ENCODE measurements at places on chromosomes 4 and X.

DNA sequence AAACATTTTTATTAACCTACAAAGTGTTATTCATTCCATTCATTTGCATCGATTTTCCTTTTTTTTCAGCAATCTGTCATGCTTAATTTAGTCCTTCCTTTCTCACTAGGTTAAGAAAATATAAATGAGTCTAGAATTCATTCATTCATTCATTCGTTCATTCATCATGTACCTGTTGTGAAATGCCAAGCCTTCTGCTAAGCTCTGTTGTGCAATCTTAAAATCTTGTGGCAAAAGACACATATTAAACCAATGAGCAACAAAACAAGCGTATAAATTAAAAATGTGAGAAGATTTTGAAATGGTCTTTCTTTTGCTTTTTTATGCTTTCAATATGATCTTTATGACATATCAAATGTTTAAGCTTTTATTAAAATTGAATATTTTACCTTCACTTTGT, 88.6 kb upstream of the MAD2L1 start:
- no peak overlapping the region for H3K27ac ChIP-seq
- H3K4me3 ChIP-seq: no peak overlapping the region
- peaks cover 3% of the 10 kb centered on the region for H3K27me3 ChIP-seq

GRCh38 chr4:30718021-30718542, 2.1 kb upstream of the PCDH7 start:
- no peak overlapping the region for H3K4me3 ChIP-seq
- peaks cover 12% of the 10 kb centered on the region for H3K36me3 ChIP-seq
- peaks cover 56% of the 10 kb centered on the region for H3K27me3 ChIP-seq
- peak overlapping the region; percentile 51 for H3K27ac ChIP-seq

- peaks cover 30% of the 10 kb centered on the region for H3K27me3 ChIP-seq
- H3K4me1 ChIP-seq: peaks cover 4% of the 10 kb centered on the region
- peak overlapping the region; percentile 13 for H3K4me3 ChIP-seq
- DNase-seq: no peak
- no peaks in the 10 kb centered on the region for H3K36me3 ChIP-seq
Observed at GRCh38 chr4:170089274-170089667, 485 bp downstream of the AADAT start.

DNA sequence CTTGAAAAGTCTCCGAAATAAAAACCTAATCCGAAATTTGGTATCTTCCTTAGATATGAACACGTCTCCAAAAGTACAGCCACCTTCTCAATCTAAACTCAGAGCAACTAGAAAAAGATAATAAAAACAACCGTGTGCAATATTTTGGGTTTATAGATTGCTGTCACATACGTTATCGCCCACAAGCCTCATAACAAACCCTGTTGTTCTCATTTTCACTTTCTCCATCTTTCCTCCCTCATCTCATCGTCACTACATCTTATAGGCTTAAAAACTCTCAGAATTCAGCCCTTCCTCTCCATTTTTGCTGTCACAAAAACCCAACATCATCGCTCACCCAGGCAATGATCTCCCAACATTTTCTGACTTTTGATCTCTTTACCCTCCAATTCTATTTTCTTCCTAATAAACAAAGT, 448 bp upstream of the SCFD2 start:
- H3K27ac ChIP-seq: peak overlapping the region; percentile 91
- DNase-seq: no peak
- H3K4me1 ChIP-seq: peaks cover 40% of the 10 kb centered on the region
- H3K36me3 ChIP-seq: peaks cover 11% of the 10 kb centered on the region

- H3K36me3 ChIP-seq: peaks cover 28% of the 10 kb centered on the region
- H3K4me1 ChIP-seq: peaks cover 36% of the 10 kb centered on the region
- peak overlapping the region; percentile 83 for H3K4me3 ChIP-seq
- peak overlapping the region; percentile 95 for H3K27ac ChIP-seq
Observed at GRCh38 chr4:73068491-73069337, 802 bp downstream of the COX18 start.

GRCh38 chr4:25878676-25879075, 15.9 kb upstream of the SEL1L3 start:
- no peaks in the 10 kb centered on the region for H3K4me1 ChIP-seq
- no peaks in the 10 kb centered on the region for H3K27me3 ChIP-seq
- no peak for DNase-seq
- no peak overlapping the region for H3K4me3 ChIP-seq
- peaks cover 2% of the 10 kb centered on the region for H3K36me3 ChIP-seq

- peaks cover 5% of the 10 kb centered on the region for H3K27me3 ChIP-seq
- H3K27ac ChIP-seq: no peak within 1 kb of the TSS
- DNase-seq: no peak
- H3K4me1 ChIP-seq: peaks cover 21% of the 10 kb centered on the region
- no peak within 1 kb of the TSS for H3K4me3 ChIP-seq
- peaks cover 2% of the 10 kb centered on the region for H3K36me3 ChIP-seq
Observed at GRCh38 chr4:68447201-68447600, at the start of gene TMPRSS11E. Gene TMPRSS11E (plus strand): TSS chr4:68447463. CDS start chr4:68447513, 50 bp downstream.

GRCh38 chr4:162841753-162842152, 324.9 kb downstream of the NAF1 start:
- no peak for DNase-seq
- no peak overlapping the region for H3K4me3 ChIP-seq
- H3K27me3 ChIP-seq: no peaks in the 10 kb centered on the region
- no peaks in the 10 kb centered on the region for H3K36me3 ChIP-seq

DNA sequence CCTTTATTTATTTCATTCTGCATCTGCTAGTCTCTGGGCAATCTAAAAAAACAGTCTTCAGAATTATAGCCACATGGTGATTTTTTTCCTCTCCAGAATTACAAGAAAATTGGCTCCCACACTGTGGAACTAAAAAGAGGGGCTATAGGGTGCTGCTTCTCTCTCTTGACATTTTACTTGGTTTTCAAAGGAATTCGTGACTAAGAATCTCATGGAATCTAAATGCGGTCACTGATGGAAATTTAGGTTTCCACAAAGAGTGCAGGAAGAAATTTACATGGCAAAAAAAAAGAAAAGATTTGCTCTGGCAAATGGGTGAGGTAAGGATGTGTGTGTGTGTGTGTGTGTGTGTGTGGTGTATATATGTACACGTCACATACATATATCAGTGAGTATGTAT, 10.2 kb downstream of the ATXN3L start:
- no peaks in the 10 kb centered on the region for H3K4me1 ChIP-seq
- no peaks in the 10 kb centered on the region for H3K27me3 ChIP-seq
- no peak overlapping the region for H3K4me3 ChIP-seq
- H3K27ac ChIP-seq: no peak overlapping the region
- no peak for DNase-seq

DNA sequence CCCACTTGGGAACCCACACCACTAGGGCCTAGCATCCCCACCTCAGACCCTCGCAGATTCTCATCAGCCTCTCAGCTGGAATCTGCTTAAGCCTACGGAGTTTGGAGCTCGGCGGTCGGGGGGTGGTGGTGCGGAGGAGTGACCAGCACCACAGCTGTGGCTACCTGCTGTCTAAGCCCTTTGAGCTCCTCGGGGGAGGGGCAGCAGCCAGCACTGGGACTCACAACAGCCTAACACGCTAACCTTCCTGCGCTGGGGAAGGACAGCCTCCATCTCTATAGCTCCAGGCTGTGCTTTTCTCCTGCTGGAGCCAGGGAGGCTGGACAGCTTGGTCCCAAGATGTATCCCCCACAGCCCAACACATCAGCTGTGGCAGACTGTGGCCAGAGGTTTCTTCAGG, 281.5 kb downstream of the USP46 start:
- no peak overlapping the region for H3K4me3 ChIP-seq
- peaks cover 15% of the 10 kb centered on the region for H3K27me3 ChIP-seq
- H3K27ac ChIP-seq: no peak overlapping the region
- H3K4me1 ChIP-seq: no peaks in the 10 kb centered on the region
- no peaks in the 10 kb centered on the region for H3K36me3 ChIP-seq

DNA sequence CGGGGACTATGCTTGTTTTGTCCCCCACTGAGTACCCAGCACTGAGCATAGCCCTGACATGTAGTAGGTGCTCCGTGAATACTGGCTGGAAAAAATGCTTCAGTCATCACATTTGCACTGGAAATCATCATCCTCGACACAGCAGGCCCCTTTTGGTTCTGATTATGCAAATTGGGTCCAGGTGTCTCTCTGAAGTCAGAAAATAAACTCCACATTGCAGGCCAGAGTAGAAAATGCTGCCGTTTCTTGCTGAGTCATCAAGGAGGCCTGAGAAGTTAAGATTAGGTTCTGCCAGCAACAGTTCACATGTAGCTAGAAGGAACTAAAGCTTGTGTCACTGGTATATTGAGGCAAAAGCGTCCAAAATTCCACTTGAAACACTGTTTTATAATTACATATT, 15.0 kb upstream of the STK32B start:
- H3K4me1 ChIP-seq: no peaks in the 10 kb centered on the region
- H3K36me3 ChIP-seq: no peaks in the 10 kb centered on the region
- H3K27ac ChIP-seq: no peak overlapping the region
- no peaks in the 10 kb centered on the region for H3K27me3 ChIP-seq
- H3K4me3 ChIP-seq: no peak overlapping the region

GRCh38 chr4:165628572-165628971, 244.5 kb upstream of the TLL1 start:
- H3K27me3 ChIP-seq: no peaks in the 10 kb centered on the region
- no peaks in the 10 kb centered on the region for H3K4me1 ChIP-seq
- H3K36me3 ChIP-seq: no peaks in the 10 kb centered on the region
- no peak overlapping the region for H3K4me3 ChIP-seq

- H3K36me3 ChIP-seq: peaks cover 22% of the 10 kb centered on the region
- H3K27me3 ChIP-seq: no peaks in the 10 kb centered on the region
- no peak overlapping the region for H3K27ac ChIP-seq
- no peak for DNase-seq
Observed at GRCh38 chr4:153514688-153515426, 48.7 kb downstream of the TMEM131L start.

GRCh38 chr4:80259012-80259411, 7.5 kb upstream of the FGF5 start:
- no peaks in the 10 kb centered on the region for H3K4me1 ChIP-seq
- H3K27me3 ChIP-seq: peaks cover 46% of the 10 kb centered on the region
- no peak overlapping the region for H3K4me3 ChIP-seq
- H3K36me3 ChIP-seq: no peaks in the 10 kb centered on the region
- no peak for DNase-seq
- H3K27ac ChIP-seq: no peak overlapping the region

GRCh38 chr4:601612-602558, 23.5 kb upstream of the PDE6B start:
- H3K4me1 ChIP-seq: no peaks in the 10 kb centered on the region
- DNase-seq: no peak
- H3K4me3 ChIP-seq: no peak overlapping the region
- no peak overlapping the region for H3K27ac ChIP-seq

- no peaks in the 10 kb centered on the region for H3K36me3 ChIP-seq
- H3K4me1 ChIP-seq: no peaks in the 10 kb centered on the region
- H3K27ac ChIP-seq: no peak overlapping the region
- H3K4me3 ChIP-seq: no peak overlapping the region
- no peaks in the 10 kb centered on the region for H3K27me3 ChIP-seq
Observed at GRCh38 chr4:40525752-40526598, 103.7 kb downstream of the RBM47 start.

DNA sequence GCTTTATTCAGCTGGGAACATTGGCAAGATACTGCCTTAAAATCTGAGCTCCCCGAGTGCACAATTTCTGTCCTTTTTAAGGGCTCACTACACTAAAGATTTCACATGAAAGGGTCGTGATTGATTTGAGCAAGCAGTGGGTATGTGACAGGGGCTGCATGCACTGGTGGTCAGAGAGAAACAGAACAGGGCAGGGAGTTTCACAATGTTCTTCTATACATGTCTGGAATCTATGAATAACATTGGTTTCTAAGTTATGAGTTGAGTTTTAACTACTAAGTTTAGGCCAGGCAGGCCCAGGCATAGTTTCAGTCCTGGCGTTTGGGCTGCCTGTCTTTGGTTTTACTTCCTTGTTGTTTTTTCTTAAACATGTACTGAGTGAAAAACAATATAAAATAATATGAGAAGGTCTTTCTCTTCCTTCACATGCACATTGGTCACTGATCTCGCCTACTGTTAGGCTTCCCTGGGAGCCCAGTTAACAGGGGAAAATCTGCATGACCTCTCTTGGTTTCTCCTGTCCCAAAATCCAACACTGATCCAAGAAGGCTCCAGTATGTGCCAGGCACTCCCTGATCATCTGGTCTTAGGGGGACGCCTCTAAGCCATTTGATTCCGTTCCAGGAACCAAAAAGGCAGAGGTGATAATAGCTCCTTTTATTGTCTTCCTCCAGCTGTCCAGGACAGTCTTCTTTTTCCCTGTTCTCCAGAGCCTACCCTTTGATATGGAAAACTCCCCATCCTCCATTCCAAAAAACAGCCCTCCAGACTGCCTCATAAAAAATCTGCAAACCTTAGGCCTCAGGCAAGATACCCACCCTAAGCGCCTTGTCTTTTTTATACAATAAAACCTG, at the start of gene UGT2B17:
Gene UGT2B17, minus strand, starts transcription at position 51 of the 854 bp plus-strand sequence. CDS start 7,838 bp downstream, outside the sequence.
- H3K4me1 ChIP-seq: no peaks in the 10 kb centered on the region
- no peak for DNase-seq
- no peak within 1 kb of the TSS for H3K27ac ChIP-seq
- no peak within 1 kb of the TSS for H3K4me3 ChIP-seq
- no peaks in the 10 kb centered on the region for H3K36me3 ChIP-seq

GRCh38 chr4:129254526-129254925, 158.6 kb downstream of the C4orf33 start:
- no peaks in the 10 kb centered on the region for H3K27me3 ChIP-seq
- H3K36me3 ChIP-seq: no peaks in the 10 kb centered on the region
- no peak for DNase-seq
- H3K27ac ChIP-seq: no peak overlapping the region
- H3K4me3 ChIP-seq: no peak overlapping the region

DNA sequence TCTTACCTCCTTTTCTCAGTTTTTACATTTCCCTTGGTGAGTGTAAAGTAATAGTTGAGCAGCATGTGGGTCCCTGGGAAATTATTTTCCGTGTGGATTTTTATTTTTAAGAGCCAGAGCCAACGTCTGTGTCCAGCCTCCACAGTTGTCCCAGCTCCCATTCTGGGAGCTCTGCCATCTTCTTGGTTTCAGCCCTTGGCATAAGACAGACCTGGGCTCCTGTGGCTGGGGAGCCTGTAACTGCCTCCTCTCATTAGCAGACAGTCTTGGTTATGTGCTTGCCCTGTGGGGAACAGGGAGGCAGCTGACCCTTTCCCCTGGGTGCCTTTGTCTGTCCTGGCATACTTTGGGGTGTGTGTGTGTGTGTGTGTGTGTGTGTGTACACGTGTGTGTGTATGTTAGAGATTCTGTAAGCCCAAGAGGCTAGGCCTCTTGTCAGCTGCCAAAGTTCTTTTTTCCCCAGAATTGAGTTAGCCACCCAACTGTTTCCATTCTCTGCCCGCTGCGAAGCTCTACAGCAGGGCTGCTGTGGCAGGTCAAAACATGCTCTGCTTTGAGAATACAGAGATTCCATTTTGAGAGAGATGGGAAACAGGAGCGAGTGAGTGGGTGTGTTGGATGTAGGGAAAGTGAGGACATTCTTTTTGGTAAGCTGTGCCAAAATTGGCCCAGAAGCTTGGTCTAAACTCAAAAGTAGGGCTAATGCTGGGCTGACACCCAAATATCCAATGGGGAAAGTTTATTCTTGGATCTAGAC, 140.7 kb downstream of the TMEM164 start:
- no peak overlapping the region for H3K4me3 ChIP-seq
- H3K36me3 ChIP-seq: no peaks in the 10 kb centered on the region
- peaks cover 7% of the 10 kb centered on the region for H3K4me1 ChIP-seq
- no peak for DNase-seq
- no peak overlapping the region for H3K27ac ChIP-seq

GRCh38 chr4:32798471-32799159, 2078.4 kb downstream of the PCDH7 start:
- H3K4me3 ChIP-seq: no peak overlapping the region
- no peaks in the 10 kb centered on the region for H3K4me1 ChIP-seq
- H3K27me3 ChIP-seq: no peaks in the 10 kb centered on the region
- no peak overlapping the region for H3K27ac ChIP-seq
- DNase-seq: no peak
